AG04450 (cell line): ENCODE measurements at places on chromosomes 1 and 21.
A peak's percentile ranks its signal among the peaks of the same experiment; 100 is the strongest.

- no peak for DNase-seq
Observed at GRCh38 chr1:160672789-160673695, 26.2 kb upstream of the SLAMF1 start.

DNA sequence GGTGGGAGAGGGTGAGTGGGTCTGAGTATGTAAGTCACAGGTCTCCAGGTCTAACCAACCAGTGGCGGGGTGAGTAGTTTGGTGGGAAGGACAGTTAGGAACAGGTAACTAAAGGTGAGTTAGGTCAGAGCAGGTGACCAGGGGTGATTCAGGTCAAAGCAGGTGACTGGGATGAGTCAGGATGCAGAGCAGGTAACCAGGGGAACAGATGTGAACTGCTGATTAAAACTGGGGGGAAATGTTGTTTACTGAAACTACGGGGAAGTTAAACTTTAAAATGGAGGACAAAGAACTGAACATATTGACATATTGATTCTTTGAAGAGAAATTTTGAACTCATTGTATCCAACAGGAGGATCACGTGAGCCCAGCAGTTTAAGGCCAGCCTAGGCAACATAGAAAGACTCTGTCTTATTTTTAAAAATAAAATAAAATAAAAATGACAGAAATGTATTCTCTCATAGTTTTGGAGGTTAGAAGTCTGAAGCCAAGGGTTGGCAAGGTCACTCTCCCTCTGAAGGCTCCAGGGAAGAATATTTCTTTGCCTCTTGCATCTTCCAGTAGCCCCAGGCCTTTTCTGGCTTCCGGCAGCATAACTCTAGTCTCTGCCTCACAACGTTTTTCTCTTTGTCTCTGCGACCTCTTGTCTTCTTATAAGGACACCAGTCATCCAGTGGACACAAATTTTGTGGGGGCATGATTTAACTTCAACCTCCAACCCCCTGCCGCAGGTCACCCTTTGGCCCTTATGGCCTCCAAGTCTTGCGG is 64.3 kb upstream of the TINAGL1 start:
- DNase-seq: no peak

- no peak for DNase-seq
Observed at GRCh38 chr1:66262208-66262963, 271.6 kb upstream of the SGIP1 start.

DNA sequence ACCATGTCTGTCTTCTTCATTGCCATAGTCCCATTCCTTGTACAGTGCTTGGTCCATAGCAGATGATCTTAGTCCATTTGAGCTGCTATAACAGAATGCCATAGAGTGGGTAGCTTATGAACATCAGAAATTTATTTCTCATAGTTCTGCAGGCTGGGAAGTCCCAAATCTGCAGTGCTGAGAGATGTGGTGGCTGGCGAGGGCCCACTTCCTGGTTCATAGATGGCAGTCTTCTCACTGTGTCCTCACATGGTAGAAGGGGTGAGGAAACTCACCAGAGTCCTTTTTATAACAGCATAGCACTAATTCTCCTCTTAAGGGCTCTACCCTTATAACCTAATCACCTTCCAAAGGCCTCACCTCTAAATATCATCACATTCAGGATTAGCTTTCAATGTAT is 23.1 kb upstream of the RAP1A start:
- DNase-seq: no peak

DNA sequence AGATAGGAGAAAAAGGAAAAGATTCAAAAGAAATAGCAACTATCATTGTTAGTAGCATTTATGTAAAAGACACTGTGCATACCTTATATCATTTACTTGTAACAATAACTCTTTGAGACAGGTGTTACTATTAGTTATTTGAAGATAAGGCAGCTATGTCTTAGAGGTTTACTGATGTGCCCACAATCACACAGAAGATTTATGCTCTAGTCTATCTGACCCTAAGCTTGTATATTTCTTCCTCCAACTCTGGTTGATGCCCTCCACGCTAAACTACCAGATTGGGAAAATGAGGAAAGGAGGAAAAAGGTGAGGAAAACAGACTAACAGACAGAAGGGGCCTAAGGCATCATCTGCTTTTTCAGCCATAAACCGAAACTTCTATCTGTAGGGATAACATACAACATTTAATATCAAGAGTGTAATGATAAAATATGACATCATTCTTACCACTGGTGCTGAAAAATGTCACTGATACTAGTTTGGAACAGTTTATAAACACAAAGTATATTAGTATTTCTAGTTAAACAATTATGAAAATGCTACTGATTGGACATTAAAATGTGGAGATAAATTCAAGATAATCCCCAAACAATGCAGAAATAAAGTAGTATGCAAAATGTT is 5.1 kb downstream of the COLGALT2 start:
- no peak for DNase-seq

- DNase-seq: no peak
Observed at GRCh38 chr1:232090816-232091215, 464.2 kb downstream of the DISC1 start.

DNA sequence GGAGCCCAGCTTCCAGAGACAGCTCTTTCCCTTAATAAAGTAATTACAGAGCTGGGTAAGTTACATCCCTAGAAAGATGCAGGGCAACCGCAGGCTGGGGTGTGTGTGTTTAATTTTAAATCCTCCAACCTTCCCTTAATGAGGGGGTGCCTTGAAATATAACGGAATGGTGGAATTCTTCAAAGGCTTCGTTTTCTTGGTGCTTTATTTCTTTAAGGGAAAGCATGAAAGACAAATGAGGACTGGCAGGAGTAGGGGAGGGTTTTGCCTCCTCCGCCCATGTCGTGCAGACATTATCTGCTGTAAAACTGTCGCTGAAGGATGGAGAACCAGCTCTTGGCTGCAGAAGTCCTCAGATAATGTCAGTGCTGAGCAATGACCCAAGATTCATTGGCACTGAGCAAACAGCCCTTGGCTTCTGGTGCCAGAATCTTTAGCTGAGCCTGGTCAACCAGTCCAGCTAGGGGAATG is 15.5 kb downstream of the SLC6A17 start:
- no peak for DNase-seq

DNA sequence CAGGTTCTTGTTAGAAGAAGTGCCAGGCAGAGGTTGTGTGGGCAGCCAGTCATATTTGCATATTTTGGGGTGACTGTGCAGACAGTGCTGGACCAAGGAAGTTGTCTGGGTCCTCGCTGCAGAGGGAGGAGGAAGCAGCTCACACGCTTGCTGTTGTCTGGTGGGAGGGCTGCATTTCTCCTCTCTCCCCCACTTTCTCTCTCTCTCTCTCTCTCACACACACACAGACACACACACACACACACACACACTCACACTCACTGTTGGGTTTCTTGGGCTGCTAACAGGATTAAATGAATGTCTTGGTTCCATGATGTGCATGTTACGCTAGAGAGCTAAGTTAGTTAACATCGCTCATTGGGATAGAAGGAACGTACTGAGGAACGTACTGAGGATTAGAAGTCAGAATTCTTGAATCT is 72.9 kb downstream of the AGPAT3 start:
- no peak for DNase-seq

DNA sequence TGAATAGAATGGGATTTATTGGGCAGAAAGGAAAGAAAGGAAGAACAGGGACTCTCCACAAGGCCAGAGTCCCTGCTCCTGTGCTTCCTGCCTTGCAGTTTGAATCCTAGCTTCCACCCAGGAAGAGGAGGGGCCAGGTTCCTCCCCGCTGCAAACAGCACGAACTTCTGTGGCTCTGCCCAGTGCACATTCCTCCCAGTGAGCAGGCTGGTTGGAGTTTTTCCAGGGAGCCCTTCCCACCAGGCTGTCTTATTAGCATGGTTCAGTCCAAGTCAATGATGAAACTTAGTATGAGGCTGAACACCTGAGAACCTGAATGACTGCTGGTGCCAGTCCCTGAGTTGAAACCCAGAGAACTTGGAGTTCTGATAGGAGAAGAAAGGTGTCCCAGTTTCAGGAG is 247.2 kb downstream of the DUSP10 start:
- DNase-seq: no peak

GRCh38 chr1:173383351-173383750 is 93.8 kb upstream of the PRDX6 start:
- DNase-seq: no peak

- peak; percentile 65 for DNase-seq
Observed at GRCh38 chr21:41616031-41616591, 108.2 kb upstream of the TMPRSS2 start.

GRCh38 chr1:228082918-228083870 is 686 bp downstream of the ARF1 start:
- DNase-seq: no peak

- no peak for DNase-seq
Observed at GRCh38 chr21:14120091-14120734, 90.5 kb downstream of the LIPI start.

GRCh38 chr1:148292915-148293314 is 140.8 kb upstream of the NBPF11 start:
- DNase-seq: no peak

DNA sequence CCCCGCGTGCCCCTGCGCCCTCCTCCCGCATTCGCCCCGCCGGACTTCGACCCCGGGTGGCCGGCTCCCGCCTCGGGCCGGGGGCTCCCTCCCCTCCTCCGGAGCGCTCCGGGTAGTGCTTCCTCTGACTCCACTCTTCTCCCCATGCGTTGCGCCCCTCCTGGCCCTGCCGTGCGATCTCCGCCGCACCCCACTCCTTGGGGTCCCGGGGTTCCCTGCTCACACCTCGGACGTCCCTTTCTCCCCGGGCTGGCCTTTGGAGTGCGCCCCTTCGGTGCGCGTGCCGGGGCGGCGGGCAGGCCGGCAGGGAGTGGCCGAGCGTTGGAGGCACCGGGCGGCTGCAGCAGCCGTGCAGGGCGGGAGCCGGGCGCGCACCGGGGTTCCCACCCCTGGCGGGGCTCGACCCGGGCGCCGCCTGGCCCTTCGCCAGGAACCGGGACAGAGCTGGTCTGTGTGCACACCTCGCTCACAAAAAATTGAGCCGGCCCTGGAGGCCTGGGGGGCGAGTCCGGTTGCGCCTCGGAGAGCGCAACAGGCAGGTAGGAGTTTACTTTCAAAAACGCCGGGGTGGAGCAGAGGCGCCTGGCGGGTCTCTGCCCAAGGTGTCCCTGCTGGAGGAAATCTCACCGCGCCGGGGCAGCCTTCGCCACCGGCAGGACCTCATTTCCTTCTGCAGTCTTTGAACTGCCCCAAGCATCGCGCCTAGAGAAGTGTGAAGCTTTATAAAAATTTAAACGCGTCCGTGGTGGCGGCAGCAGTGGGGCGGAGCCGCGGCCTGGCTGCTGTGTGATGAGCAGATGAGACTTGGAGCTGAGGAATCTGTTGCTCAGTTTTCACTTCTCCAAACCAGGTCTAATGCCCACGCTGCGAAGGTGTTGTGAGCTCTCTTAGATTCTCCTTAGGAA is 650 bp downstream of the VANGL1 start:
- DNase-seq: no peak

- DNase-seq: no peak
Observed at GRCh38 chr21:33339135-33339534, 14.4 kb downstream of the IFNAR1 start.

DNA sequence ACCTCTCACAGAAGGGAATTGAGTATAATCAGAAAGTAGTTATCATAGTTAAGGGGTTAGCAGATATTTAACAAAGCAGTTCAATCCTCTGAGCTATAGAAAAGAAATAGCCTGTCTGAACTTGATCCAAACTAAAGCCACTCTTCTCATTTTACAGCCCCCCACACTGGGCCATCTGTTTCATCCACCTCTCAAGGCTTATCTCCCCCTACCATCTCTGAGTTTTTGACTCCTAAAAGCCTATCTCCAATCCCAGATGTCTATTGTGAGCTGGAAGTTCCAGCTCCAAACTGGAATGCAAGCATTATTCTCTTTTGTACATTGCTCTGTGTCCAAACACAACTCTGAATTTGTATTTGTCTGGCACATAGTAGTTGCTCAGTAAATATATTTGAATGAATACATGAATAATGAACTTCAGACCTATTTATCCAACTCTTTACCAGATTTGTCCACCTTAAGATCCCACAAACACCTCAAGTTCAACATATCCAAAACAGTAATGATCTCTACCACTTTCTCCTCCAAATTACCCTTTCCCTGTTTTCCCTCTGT is 98.1 kb downstream of the PLPP3 start:
- no peak for DNase-seq

DNA sequence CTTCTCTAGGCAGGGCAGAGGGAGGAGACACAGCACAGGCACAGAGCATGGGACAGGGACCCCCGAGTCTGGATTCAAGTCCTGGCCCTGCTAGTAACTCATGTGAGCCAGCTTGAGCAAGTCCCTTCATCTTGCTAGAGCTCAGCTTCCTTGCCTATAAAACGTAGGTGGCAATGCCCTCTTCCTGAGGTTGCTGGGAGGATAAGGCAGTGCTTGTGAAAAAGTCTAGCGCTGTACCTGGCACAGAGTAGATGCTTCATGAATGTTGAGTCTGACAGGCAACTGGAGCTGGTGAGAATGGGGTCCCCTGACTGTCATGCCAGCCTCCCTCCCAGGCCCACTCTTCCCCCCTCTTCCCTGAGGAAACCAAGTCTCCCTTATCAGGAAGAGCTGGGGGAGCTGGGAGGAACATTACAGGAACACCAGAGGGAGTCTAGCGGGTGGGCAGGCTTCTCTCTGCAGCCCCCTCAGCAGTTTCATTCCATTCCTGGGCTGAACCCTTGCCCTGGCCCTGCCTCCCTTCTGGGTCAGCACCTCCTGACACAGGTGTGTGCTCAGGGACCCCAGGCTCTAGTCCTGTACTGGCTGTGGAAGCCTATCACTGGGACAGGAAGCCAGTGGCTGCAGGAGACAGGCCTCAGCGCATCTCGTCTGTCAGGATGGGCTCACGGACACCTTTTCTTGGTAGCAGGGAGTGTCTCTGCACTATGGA is 9.9 kb downstream of the CHRNB2 start:
- no peak for DNase-seq

DNA sequence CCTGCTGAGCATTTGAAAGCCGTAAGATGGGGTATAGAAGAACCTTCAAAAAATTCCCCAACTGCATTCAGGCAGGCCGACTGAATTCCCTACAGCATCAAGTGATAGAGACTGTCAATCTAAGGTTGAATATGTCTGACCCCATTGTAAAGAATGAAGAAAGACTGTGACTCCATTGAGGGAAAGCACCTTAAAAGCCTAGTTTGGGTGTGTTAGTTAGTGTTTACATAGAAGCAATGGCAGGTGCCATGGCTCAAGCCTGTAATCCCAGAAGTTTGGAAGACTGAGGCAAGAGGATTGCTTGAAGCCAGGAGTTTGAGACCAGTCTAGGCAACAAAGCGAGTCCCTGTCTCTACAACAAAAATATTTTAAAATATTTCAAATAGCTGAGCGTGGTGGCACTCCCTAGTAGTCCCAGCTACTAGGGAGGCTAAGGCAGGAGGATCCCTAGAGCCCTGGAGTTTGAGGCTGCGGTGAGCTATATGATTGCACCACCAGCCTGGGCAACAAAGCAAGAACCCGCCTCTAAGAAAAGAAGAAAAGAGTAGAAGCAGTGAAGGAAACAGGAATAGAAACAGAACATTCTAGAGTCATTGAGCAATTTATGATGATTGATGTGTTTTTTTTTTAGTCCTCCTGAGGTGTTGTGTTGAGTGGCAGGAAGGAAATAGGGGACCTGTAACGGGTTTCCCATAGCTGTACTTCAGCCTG is 15.4 kb downstream of the POLR3GL start:
- DNase-seq: no peak

GRCh38 chr1:11845641-11846335 is 1.8 kb downstream of the NPPA start:
- no peak for DNase-seq
